Activated T-helper 17 cell treated with anti-CD3 and anti-CD28 coated beads, Interleukin-2, amount 50 U/mL, for 72 hours (primary cell): ENCODE measurements at places on chromosomes 7 and 10. TPM values are rescaled to one million over a fixed set of nuclear protein-coding genes. Genes with fewer than 3 reads are reported as not detected.

The MKRN1 gene
- total RNA-seq: 81.5 TPM

GRCh38 chr10:19848226-19848985, 32.2 kb downstream of the PLXDC2 start:
- ATAC-seq: no peak
- H3K27me3 ChIP-seq: no peaks in the 10 kb centered on the region
- no peak overlapping the region for H3K4me3 ChIP-seq
- no peaks in the 10 kb centered on the region for H3K36me3 ChIP-seq

- ATAC-seq: no peak
- peaks cover 3% of the 10 kb centered on the region for H3K27me3 ChIP-seq
- H3K4me1 ChIP-seq: no peaks in the 10 kb centered on the region
- H3K27ac ChIP-seq: no peak overlapping the region
- H3K4me3 ChIP-seq: no peak overlapping the region
These were observed 900.1 kb downstream of the TYW1 start for GRCh38 chr7:67896721-67897120.

GRCh38 chr7:153193144-153193595, 433.6 kb downstream of the ACTR3B start:
- no peak overlapping the region for H3K4me3 ChIP-seq
- H3K36me3 ChIP-seq: no peaks in the 10 kb centered on the region
- H3K4me1 ChIP-seq: no peaks in the 10 kb centered on the region
- ATAC-seq: no peak
- H3K27ac ChIP-seq: no peak overlapping the region
